Activated T-helper 1 cell treated with anti-CD3 and anti-CD28 coated beads, Interleukin-2, amount 50 U/mL, for 16 hours (primary cell): ENCODE measurements at places on chromosomes 7 and 10.

DNA sequence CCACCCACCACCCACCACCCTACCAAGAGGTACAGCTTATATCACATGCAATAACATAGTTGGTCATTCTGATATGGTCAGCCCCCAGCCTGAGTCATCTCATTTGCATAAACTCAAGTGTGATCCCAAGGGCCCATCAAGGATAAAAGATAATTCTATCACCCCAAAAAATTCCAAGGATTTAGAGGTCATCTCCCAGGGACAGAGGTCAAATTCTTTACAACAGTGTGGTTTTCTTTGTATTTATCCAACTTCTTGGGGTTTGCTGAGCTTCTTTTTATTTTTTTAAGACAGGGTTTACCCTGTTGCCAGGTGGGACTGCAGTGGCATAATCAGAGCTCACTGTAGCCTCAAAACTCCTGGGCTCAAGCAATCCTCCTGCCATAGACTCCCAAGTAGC is 9.4 kb upstream of the GTPBP10 start:
- no peak for DNase-seq

DNA sequence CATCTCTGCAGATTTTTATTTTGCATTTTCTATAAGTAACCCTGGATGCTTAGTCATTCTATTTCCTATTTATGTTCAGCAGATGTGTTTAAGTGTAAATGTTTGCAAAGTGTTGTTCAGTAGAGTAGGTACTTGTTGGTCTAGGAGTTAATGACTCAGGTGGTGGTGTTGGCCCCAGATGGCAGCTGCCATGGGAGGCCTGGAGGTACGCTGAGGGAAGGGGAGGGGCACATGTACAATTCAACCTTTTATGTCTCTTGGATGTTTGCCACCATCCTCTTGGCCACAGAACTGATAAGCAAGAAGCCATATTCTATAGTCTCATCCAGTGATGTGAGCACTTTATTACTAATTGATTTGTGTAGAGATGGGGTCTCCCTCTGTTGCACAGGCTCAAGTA is 68.1 kb upstream of the SLC39A12 start:
- DNase-seq = no peak

DNA sequence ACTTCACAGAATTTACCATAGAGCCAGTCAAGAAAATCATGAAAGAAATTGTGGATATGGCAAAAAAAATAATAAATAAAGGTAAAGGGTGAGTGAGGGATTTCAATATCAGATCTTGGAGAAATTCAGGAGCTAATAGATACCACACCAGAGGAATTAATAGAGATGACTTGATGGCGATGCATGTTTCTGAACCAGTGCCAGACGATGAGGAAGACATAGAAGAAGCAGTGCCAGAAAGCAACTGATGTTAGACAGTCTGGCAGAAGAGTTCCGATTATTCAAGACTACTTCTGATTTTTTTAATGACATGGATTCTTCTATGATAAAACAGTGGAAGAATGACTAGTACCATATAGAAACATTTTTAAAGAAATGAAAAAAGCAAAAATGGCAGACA is 314.7 kb downstream of the BICC1 start:
- DNase-seq = no peak

DNA sequence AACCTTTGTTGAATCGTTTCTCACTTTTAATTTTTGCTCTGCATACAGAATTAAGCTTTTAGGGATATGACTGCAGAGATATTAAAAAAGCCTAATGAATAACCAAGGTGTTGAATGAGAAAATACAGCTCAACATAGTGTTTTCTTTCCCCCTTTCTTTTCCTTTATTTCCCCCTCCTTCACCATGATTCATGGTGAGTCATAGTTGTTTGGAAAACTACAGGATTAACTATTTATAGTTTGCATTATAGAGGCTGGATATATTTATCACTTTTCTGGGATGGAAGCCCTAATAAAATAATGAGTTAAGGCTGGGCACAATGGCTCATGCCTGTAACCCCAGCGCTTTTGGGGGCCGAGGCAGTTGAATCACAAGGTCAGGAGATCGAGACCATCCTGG is 115.0 kb downstream of the DNAJB9 start:
- DNase-seq = no peak

DNA sequence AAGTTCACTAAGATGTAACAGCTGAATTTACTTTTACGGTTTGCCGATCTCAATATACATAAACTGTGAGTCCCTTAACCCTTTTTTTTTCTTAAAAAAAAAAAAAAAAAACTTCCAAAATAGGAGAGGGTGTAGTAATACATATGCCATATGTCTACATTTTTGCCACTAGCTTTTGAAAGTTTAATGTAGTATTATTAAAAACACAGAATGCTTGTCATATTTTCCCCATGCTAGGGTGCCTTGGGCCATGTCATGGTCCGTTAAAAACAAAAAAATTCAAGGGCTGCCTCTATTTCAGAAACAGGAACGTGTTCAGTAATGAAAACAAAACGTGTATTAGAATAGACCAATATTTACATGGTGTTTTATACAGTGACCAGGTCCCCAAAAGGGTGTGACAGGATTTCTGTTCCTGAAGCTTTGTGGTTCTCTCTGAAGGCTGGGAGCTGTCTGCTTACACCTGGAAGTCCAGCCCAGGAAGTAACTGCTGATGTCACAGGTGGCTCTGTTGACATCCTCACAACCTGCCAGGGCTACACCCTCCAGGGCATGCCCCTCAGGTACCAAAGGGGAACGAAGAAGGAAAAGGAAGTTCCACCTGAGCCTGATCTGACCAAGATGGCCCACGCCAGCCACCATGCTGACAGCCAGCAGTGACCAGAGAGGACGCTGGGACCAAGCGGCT is 79.0 kb downstream of the COBL start:
- DNase-seq = no peak

DNA sequence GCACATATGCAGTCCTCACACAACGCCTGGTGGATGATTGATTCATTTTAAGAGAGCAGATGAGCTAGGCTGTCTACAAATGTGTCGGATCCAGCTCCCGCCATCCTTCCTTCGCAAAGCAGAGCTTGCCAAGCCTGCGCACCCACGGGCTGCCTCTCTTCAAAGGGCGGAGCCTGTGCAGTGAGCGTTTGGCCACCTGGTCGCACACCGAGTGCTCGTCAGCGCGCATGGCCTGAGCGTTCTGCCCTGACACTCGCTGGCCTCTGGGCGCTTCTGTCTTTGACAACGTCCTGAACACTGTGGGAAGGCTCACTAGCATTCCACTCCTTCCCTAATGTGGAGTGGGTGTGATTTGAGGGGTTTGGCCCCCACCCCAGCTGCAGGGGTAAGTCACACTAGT is 47.1 kb upstream of the TMEM72 start:
- DNase-seq = no peak

GRCh38 chr7:129514683-129515082 is 12.4 kb downstream of the SMKR1 start:
- DNase-seq = no peak

DNA sequence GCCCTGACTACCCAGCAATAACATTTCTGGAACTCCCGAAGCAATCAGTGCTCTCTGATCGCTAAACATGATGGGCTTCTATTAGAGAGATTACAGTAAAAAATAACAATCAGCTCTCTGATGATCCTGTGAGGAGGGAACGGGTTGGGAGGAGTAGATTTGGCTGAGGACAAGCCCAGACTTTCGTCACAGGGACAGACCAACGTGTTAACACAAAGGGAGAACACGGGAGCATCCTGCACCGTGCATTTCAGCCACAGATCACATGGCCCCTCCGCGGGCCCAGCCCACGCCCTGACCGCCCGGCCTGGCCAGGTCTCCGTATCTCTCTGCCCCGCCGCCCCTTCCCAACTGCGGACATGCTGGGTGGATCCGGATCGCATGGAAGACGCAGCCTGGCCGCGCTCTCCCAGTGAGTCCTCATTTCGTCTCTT is 95.0 kb upstream of the AGBL3 start:
- no peak for DNase-seq

- no peak for DNase-seq
Measured at GRCh38 chr10:18400906-18401245, 250.5 kb downstream of the NSUN6 start.

DNA sequence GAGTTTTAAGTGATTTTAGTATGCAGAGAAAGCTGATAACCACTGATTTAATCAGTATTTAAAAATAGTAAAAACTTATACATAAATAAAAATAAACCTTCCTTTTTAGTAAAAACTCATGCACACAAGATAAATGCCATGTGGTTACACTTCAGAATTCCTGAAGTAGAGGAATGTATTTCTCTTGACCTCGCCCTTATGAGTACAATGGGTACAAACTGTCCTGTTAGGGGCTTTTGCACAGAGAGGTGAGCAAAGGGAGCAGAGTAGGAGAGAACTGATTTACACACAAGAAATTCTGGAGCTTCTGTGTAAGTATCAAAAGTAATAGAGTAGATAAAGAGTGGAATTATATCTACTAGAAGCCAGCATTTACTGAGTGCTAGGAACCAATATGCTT is 279.6 kb downstream of the PPP1R3A start:
- no peak for DNase-seq

DNA sequence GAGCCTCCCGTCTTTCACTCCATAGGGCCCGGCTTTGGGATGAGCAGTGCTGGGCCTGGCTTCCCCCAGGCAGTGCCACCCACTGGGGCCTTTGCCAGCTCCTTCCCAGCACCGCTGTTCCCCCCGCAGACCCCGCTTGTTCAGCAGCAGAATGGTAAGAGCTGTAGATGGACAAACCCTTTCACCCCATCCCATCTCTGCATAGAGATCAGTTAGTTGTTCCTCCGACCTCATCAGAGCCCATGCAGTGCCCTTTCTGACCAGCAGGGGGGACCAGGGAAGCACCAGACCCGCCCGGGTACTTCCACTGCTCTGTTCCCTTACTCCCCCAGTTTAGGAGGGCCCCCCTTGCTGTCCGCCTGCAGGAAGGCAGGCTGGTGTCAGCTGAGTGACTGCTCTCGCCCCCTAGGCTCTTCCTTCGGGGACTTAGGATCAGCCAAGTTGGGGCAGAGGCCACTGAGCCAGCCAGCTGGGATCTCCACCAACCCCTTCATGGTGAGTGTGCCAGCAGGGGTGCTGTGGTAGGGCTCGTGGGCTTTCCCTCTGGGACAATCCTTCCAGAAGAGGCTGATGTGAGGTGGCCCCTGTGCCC is 9.8 kb downstream of the SAP25 start:
- DNase-seq = peak; percentile 68

GRCh38 chr10:15121707-15122106 is 24.6 kb downstream of the RPP38 start:
- DNase-seq = no peak

DNA sequence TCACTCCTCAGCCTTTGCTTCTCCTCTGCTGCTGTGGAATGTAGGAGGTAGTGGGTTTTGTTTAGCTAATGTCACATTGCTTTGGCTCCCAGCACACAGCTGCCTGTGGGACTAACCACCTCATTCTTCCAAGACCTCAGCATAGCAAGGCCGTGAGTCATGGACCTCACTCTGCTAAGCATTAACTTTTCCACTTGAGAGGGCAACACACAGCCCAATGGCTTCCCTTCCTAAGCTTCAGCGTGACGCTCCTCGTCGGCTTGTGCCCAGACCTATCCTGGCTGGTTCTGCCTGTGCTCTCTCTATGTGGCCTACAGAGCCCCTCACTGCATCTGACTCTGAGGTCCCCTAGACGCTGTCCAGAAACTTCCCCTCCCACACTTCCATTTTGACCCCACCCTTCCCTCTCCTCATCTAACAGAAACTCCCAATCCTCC is 23.3 kb downstream of the MYOF start:
- no peak for DNase-seq

- DNase-seq = no peak
Measured at GRCh38 chr10:27506280-27506679, 2.2 kb downstream of the RAB18 start.

GRCh38 chr10:64010711-64011110 is 489.5 kb downstream of the REEP3 start:
- DNase-seq = no peak

GRCh38 chr10:133318494-133319127 is 9.9 kb downstream of the ZNF511 start:
- DNase-seq = peak; percentile 44

GRCh38 chr10:3486346-3487065 is 298.5 kb downstream of the KLF6 start:
- no peak for DNase-seq
